ENCODE measurements at places on chromosomes 6 and 20. TPM values are rescaled to one million over a fixed set of nuclear protein-coding genes. Genes with fewer than 3 reads are reported as not detected.
A peak's percentile ranks its signal among the peaks of the same experiment; 100 is the strongest.

PRSS16 gene
- 0.49 TPM for total RNA-seq

GRCh38 chr6:154510144-154510905 lies at the start of gene CNKSR3:
CNKSR3 (minus strand) TSS chr6:154510685; CDS start chr6:154510114, 571 bp downstream.
- DNase-seq: peak; percentile 84

- peak; percentile 48 for DNase-seq
Observed at GRCh38 chr6:21588481-21589351, 4.8 kb upstream of the SOX4 start.

DNA sequence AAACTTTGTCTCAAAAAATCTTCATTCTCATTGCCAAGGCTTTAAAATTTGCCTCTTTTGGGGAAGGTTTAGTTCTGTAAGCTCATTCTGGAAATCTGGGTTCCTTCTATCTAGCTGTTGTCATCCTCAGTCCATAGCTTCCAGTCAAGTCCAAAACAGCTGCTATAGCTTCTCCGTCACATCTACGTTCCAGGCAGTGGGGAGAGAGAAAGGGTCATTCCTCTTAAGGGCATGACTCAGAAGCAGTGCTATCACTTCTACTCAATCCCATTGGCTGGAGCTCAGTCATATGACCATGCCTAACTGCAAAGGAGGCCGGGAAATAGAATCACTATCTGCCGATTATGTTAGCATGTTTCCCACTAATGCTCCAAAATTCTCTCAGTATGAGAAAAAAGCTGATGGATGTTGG lies 141.4 kb upstream of the PTPN1 start:
- no peak for DNase-seq

RIPOR2 gene
- total RNA-seq: 3.1 TPM

DNA sequence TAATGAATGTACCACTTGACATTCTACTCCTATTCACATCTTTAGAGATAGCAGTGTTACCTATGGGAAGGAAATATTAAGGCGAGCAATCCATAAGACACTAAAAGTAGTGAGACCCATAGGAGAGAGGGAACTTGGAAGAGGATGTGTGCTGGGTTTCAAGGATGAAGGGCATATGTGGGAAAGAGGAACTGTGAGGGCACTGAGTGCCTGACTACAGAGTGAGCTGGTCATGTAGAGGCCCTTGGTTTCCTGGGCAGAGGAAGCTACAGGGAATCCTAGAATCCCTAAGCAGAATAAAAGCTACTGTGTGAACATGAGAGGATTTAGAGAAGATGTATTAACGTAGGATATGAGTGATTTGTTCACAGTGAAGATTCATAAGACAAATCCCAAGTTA lies 262.8 kb downstream of the FARS2 start:
- no peak for DNase-seq

- no peak for DNase-seq
Observed at GRCh38 chr6:30557683-30557981, 537 bp downstream of the PRR3 start.

- no peak for DNase-seq
Observed at GRCh38 chr20:11676630-11677287, 240.9 kb upstream of the BTBD3 start.

MRAP2 gene
- total RNA-seq: 0.16 TPM

SIM1 gene
- not detected for total RNA-seq

GNAS-AS1 gene
- total RNA-seq: 0.25 TPM

BTNL2 gene
- total RNA-seq: not detected

DNA sequence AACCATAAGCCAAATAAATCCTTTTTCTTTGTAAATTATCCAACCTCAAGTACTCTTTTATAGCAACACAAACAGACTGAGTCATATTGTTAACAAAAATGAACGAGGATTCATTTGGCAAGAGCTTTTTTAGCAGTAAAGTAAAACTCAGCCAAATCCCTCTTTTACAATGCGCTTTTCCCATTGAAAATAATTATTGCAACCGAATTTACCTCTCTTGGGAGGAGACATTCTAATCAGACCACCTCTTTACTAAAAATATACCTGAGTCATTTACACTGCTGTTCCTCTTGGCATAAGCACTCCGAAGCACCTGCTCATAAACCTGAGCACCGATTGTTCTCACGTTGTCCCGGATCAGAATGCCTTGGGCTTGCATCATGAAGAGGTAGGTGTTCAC lies 57.4 kb downstream of the B4GALT5 start:
- DNase-seq: no peak

GRCh38 chr6:167116109-167116837 lies 6.6 kb upstream of the CCR6 start:
- no peak for DNase-seq

DNA sequence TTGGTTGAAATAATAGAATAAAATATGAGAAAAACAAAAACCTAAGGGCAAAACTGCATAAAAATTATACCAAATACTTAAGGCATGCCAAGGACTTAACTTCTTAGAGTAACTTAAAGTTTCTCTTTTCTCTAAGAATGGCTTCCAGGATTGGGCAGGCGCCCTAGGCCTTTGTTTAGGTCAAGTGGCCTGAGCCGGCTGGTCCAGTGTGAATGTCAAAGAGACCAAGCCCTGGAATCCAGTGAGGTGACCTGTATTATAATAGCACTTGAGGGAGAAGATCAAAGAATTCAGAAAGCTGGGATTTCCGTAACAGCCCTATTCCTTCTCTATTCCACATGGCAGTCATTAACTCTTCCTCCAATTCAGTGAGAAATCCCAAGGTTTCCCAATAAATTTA lies 6.6 kb downstream of the METTL24 start:
- no peak for DNase-seq

L3MBTL3 gene
- 3.2 TPM for total RNA-seq

DNA sequence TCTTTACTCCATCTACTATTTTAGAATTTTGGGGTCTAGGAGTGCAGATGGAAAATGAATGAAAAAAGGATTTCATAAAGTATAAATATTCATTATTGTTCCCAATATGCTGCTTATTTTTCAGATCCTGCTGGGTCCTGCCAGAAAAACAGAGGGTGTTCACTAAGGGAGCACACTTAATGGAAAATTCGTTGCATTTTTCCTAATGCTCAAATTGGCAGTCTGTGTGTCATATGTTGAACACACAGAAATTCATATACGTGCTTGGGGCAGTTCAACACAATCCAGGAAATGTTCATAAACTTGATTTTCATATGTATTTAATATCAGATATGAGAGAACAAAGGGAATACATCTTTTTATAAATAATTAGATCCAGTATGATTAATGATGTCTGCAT lies 1019.4 kb downstream of the EPHA7 start:
- DNase-seq: no peak

All from left ventricle myocardium inferior (tissue), 1 donor.